ENCODE measurements at places on chromosomes 1 and 21.

DNA sequence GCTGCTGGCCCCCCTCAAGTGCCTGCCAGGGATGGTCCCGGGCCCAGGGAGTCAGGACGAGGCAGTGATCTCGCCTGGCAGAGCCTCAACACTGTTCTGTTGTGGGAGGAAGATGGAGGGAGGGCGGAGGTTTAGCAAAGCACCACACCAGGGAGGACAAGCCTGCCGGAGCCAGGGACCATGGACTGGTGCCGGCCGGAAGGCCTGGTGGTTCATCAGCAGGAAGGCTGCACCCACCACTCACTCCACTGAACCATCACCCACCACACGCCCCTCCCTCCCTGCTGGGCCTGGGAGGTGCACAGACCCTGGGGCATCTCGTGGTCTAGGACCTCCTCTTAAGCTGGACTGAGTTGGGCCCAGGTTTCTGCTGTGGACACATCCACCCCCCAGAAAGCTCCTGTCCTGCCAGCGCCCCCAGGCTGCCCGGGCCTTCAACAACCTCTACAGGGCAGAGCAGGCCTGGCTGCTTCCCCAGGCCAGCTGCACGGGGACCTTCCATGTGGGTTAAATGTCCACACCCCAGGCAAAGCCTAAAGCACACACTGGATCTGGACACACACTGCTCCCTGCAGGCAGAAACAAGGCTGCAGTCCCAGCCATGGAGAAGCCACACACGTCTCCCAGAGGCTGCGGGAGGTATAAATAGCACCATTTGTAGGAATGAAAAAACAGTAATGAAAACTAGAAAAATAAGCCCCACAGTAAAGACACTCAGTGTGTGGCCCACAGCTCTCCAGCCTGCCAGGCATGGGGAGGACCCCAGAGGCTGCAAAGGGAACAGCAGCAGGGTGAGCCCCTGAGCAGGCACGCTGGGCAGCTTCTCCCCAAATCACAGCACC is 10.4 kb upstream of the TMEM240 start:
- peak; percentile 64 for DNase-seq

DNA sequence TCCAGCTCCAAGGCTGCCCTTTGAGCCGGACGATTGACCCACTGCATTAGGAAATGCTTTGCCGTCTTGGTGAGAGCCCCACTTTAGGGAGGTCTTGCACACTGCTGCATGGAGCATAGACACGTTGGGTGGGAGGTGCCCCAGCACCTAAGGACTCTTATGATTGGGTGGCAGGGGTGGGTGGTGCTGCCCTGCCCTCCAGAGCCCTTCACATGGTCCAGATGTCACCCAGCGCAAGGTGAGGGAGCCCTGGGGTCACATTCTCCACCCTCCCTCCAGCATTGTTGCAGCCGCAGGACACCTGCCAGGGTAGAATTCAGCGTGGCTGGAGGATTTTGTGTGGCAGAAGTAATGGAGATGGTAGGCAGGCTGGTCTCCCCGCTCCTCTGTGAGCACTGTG is 137.4 kb upstream of the COL6A1 start:
- no peak for DNase-seq

GRCh38 chr1:164602101-164602422 is 43.1 kb downstream of the PBX1 start:
- DNase-seq: no peak

- no peak for DNase-seq
Measured at GRCh38 chr1:45541193-45541592, 9.4 kb upstream of the AKR1A1 start.

DNA sequence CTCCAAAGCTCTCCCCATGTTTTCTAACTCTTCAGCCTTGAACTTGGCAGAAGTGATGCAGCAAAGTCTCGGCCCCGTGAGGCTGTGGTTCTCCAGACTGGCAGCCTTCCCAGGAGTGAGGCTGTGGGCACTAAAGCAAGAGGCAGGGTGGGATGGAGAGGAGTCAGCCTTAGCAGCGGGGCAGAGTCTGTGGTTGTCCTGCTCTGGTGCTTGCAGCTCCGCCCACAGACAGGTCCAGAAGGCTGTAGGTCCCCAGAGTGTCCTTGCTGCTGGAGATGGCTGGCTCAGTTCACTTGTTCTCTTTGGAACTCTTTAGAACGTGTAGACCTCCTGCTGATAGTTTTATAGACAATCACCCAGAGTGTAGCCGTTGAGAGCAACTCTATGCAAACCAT is 142.6 kb downstream of the AJAP1 start:
- no peak for DNase-seq

DNA sequence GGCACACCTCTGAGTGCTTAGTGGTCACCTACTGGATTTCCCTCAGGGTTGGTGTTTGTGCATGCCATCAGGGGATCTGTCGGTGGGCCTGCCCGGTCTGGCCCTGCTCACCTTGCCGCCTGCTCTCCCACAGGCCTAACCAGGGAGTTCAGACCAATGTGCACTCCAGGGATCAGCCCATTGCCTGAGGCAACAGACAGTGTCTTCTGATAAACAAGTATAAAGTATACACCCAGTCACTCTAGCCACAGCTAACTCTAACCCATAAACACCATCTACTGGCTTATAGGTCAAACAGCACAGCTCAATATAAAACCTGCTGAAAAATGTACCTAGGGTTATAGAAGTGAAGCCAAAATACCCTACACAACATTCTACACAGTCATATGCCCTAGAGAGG is 1300.0 kb downstream of the PLA2G4A start:
- no peak for DNase-seq
